ENCODE measurements at places on chromosomes 4 and X.

GRCh38 chr4:117467404-117467803 lies 382.0 kb upstream of the TRAM1L1 start:
- DNase-seq, result no peak

DNA sequence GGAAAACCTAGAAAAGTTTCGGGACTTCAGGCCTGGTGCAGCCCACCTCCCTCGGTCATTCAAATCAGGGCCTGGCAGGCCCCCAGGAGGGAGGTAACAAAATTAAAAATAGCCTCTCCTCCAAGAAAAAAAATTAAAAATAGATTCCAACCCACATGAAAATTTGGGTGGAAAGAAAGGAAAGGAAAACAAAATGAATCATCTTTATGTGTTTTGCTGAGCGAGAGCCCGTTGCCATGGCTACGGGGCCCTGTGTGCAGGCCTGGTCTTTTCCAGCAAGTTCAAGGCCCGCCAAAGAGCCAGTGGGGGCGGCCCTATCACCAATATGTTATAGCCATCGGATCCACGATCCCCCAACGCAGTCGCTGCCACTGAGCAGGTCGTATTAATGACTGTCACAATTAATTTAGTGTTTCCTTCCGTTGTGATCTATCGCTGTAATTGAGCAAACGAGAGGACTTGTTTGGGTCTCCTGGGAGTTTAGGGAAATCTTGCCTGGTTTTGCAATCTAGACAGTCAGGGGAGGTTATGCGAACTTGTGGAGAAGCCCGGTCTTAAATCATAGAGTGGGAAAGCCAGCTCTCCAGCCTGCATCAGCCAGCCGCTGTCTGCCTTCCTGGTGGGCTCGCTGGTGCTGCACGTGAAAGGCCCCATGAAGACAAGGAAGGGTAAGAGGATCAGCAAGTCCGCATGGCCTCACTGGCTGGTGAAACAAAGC lies 452.4 kb downstream of the BCOR start:
- DNase-seq, result no peak

GRCh38 chr4:80839281-80839680 lies 191.2 kb upstream of the BMP3 start:
- DNase-seq, result no peak

GRCh38 chr4:24932515-24933225 lies 19.8 kb upstream of the CCDC149 start:
- DNase-seq, result no peak

DNA sequence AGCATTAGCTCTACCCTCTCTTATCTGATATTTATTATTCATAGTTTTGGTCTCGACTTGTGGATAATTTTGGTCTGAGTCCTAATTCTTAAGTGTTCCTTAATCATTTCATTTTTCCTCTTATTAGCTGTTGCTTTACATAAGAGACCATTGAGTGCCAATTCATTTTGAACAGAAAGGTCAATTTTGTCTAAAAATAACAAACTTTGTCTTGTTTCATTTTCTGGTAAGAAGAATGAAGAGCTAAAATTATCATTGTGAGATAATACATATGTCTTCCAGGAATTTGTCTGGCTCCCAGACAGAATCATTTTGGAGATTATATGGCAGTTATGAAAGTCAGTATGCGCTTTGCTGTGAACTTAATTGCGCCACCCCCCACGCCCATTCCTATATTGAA lies 1471.8 kb downstream of the PCDH7 start:
- DNase-seq, result no peak

GRCh38 chr4:36010397-36010929 lies 233.9 kb downstream of the ARAP2 start:
- no peak for DNase-seq

GRCh38 chr4:1241936-1242505 lies 6.9 kb downstream of the CTBP1 start:
- DNase-seq, result no peak

DNA sequence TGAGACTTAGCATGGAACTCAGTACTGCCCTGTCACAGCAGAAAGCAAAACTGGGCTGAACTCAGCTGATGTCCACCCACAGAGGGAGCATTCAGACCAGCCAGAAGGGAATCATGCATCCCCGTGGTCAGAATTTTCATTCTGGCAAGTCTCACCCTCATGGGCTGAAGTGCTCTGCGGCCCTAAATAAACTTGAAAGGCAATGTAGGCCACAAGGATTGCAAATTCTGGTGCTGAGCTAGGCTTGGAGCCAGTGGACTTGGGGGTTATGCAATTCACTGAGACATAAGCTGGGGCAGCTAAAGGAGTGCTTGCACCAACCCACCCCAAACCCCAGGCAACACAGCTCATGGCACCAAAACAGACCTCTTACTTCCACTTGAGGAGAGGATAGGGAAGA lies 494.1 kb downstream of the GABRG1 start:
- no peak for DNase-seq

Measured in T-helper 22 cell (primary cell).